ENCODE measurements at places on chromosomes 5 and 9. TPM values are rescaled to one million over a fixed set of nuclear protein-coding genes. Genes with fewer than 3 reads are reported as not detected.

DNA sequence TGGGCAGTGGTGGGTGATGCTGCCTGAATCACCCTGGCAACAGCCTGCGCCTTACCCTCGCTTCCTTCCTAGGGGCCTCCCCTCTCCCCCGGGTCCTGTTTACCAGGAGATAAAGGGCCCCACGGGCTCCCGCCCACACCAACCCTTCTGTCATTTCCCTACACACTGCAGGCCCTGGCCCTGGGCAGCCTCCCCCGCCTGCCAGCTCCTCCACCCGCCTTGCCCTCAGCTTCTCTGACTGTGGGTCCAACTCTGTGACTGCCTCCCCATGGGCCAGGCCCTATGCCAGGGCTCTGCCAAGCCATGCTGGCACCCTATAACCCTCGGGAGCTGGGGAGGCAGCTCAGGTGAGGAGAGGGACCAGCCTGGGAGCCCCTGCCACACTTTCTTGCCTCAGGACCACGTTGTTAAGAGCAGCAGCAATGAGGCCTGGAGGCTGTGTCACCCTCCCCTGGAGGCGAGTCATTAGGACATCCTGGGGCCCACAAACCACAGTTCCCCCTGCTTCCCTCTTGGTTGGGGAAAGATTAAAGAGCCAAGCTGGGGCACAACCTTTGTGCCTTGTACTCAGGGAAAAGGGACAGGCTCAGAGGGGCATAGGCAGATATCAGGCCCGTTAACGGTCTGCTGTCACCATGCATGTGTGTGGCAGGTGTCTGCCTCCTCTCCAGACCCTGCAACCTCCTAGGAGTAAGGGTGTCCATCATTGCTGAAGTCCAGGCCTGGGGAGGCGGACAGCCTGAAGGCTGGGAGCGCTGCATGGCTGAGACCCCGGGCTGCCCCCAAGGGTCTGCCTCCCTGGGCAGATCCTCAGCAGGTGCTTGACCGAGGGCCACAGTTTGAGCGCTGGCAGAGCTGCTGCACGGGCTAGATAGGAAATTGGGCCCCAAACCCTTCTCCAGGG is 2.8 kb downstream of the MGAT4B start:
- DNase-seq: peak; percentile 73

GRCh38 chr9:23011669-23012068 is 565.0 kb downstream of the DMRTA1 start:
- no peak for DNase-seq

DNA sequence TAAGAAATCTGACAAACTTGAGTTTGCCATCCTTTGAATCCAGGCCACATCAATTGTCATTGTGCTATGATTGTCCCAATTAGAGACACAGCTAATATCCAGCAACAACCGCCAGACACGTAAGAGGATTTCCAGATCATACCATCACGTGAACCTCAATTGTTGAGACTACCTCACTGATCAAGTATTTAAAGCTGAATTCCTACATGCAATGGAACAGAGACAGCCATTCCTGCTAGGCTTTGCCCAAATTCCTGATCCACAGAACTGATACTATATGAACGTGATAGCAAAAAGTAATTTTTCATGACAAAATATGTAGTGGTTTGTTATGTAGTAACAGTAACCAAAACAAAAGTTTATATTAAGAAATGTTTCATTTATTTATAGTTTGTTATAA is 657.7 kb downstream of the PRR16 start:
- no peak for DNase-seq

DNA sequence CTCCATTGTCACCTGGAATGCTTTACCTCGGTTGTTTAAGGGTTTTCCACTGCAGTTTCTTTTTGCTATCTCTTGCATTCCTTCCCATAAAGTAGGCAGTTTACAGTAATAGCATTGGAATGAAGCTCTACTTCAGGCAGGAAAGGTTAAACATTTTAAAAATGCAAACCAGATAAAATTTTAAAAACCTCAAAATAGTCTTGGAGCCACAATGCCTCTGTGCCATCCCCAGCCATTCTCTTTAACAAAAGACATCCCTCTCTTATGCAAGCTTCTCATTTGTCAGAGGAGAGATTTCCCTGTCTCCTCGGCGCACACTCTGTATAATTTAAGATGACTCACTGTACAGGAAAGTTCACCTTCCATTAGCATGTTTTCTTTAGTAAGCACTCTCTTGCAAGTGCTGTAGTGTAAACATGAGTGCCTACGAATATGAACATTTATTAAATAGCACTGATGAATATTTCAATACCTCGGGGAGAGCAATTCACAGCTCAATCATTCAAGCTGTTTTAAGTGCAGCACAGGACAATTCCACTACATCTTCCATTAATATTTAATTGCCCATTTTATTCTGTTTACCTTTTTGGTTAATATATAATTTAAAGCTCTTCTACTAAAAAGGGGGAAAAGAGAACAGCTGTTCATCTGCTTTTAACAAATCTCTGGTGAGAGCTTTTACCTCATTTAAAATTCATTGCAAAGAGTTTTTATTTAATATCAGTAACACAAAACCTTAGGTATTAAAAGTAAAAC is 343.6 kb downstream of the SPATA31D1 start:
- DNase-seq: no peak

DNA sequence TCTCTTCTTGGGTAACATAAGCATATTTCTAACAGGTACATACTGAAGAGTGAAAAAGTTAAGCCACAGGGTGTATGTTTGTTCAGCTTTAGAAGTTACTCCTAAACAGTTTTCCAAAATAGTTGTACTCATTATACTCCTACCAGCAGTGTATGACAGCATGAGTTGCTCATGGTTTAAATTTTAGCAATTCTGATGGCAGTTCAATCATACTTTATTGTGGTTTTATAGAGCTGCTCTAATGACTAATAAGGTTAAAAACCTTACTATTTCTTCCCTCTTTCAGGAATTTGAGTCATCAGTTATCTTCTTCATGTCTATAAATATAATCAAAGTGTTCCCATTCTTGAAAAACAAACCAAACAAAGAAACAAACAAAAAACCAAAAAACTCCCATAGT is 81.5 kb downstream of the CAAP1 start:
- DNase-seq: no peak

DNA sequence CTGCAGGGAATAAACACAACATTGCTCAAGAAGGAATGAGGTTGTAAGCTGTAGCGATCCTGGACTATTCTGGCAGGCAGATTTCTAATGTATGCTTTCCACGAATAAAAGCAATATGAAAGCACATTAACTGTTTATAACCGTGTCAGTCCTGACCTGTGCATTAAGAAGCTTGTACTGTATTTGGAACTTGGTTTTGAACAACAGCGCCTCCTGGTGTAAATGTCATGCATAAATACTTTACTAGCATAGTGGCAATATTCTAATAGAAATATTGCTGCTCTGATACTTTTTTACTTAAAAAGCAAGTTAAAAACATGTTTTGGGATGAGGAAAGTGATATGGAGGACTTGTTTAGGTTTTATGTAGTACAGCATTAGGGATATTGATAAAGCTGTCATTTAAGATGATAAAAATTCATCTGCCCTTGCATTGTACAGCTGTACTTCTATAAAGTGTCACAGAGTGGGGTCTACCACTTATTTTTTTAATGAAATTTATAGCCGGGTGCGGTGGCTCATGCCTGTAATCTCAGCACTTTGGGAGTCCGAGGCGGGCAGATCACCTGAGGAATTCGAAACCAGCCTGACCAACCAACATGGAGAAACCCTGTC is 70.7 kb upstream of the GNE start:
- no peak for DNase-seq

Gene RELL2
- 0.78 TPM for total RNA-seq

Gene MCTP1
- 8.5 TPM for total RNA-seq

Gene RNF224
- not detected for total RNA-seq

Gene SSBP2
- 55.4 TPM for total RNA-seq

Gene CEL
- 7.7 TPM for total RNA-seq
